ENCODE measurements at places on chromosomes 4 and X.

DNA sequence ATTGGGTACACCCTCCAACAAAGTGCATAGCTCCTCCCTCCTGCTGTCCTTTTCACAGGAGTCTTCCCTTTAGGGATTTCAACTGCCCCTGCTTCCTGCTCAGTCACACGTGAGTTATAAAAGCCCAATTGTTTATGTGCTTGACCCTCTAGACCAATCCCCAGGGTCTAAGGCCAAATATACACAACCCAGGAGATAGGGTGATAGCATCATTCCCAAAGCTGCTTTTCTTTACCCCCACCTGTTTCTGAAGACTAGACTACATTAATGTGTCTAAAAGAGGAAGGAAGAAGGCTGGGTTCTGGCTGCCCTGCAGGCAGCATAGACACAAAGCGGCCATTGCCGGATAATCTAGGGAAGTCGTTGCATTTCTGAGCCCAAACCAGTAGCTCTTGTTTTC lies 526.7 kb upstream of the FRG1 start:
- H3K4me1 ChIP-seq: no peaks in the 10 kb centered on the region
- H3K27me3 ChIP-seq: no peaks in the 10 kb centered on the region
- no peak for DNase-seq
- H3K27ac ChIP-seq: no peak overlapping the region

- H3K4me3 ChIP-seq: no peak overlapping the region
- H3K4me1 ChIP-seq: no peaks in the 10 kb centered on the region
- no peaks in the 10 kb centered on the region for H3K27me3 ChIP-seq
- DNase-seq: no peak
Observed at GRCh38 chrX:33132569-33132968, 78.8 kb downstream of the DMD start.

DNA sequence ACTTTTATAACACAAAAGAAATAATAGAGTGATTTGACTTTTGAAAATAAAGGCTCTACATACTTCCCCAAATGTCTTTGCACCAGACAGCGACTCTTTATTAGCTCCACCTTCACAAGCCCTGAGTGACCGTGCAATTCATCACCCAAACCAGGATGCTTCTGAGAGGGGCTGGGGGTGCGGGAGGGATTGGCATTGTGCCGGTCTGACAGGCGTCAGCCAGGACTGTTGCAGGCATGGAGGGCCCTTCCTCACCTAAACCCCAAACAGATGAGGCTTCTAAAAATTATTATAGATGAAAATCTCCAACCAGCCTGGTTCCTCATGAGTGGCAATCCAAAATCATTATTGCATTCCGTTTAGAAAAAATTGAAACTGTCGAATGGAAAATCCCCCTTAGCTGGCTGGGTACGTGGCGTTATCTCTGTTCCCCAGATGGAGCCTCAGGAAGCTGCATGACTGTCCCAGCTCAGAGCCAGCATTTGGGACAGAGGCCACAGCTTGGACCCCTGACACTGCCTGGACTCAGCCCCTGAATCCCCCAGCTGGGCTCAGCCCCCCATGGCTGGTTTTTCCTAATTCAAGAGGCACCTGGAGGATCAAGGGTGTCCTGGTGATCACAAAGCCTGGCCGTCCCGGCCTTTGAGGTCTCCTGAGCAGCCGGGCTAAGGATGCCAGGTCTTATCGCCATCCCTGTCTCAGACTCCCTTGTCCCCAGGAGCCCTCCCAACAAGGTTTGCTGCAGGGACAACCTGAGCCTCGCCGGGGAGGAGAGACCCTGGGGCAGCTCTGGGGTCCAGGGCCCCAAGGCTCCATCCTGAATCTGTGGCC lies 60.4 kb downstream of the SORCS2 start:
- H3K36me3 ChIP-seq: no peaks in the 10 kb centered on the region
- no peak overlapping the region for H3K27ac ChIP-seq
- no peak for DNase-seq

DNA sequence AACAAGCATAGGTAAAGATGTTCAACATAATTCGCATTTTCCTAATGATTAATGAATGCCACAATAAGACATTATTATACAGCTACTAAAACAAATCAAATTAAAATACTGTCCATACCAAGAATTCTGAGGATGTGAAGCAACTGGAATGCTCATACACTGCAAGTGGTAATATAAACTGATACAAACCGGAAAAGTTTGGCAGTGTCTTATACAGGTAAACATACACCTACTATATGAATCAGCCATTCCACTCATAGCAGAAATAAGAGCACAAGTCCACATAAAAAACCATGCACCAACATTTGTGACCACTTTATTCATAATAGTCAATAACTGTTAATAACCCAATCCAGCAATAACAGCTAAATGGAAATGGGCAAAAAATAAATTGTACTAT lies 79.3 kb downstream of the FBXW7 start:
- H3K4me3 ChIP-seq: no peak overlapping the region
- no peaks in the 10 kb centered on the region for H3K27me3 ChIP-seq
- H3K36me3 ChIP-seq: peaks cover 7% of the 10 kb centered on the region
- H3K27ac ChIP-seq: no peak overlapping the region
- no peak for DNase-seq

DNA sequence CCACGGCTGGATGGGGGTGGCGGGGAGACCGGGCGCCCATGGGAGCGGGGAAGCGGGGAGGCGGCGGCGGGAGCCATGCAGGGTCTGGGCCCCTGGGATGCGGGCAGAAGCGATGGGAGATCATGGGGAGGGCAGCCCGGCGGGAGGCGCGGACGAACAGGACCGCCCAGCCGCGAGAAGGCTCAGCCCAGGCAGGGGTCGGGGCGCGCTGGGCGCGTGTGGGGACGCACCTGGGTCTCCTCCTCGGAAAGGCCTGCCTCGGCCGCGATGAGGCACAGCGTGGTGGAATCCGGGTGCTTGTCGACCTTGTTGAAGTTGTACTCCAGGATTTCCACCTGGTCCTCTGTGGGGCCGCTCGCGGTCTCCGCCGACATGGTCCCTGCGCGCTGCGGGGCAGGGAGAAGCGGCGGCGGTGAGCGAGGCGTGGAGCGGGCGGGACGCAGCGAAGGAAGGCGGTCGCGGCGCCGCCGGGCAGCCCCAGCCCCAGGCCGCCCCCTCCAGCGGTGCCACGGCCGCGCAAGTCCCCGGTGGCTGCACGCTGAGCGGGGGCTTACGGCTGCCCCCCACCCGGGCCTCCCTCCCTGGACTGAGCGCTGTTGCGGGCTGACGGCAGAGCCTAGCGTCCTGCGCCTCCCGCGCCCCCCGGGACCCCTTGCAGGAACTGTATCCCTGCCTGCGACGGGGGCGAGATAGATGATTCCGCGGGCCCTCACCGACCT lies 25.3 kb downstream of the HOPX start:
- H3K36me3 ChIP-seq: peaks cover 1% of the 10 kb centered on the region
- peaks cover 47% of the 10 kb centered on the region for H3K4me1 ChIP-seq
- DNase-seq: peak; percentile 37
- peaks cover 45% of the 10 kb centered on the region for H3K27me3 ChIP-seq

DNA sequence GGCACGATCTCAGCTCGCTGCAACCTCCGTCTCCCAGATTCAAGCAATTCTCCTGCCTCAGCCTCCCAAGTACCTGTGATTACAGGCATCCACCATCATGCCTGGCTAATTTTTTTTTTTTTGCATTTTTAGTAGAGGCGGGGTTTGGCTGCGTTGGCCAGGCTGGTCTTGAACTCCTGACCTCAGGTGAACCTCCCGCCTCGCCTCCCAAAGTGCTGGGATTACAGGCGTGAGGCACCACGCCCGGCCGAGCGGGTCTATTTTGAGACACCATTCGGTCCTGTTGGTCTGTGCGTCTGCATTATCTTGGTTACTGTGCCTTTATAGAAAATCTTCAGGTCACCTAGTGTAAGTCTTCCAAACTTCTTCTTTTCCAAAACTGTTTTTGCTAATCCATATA lies 21.7 kb upstream of the RGS12 start:
- no peaks in the 10 kb centered on the region for H3K27me3 ChIP-seq
- no peak overlapping the region for H3K4me3 ChIP-seq
- H3K27ac ChIP-seq: no peak overlapping the region
- no peak for DNase-seq

DNA sequence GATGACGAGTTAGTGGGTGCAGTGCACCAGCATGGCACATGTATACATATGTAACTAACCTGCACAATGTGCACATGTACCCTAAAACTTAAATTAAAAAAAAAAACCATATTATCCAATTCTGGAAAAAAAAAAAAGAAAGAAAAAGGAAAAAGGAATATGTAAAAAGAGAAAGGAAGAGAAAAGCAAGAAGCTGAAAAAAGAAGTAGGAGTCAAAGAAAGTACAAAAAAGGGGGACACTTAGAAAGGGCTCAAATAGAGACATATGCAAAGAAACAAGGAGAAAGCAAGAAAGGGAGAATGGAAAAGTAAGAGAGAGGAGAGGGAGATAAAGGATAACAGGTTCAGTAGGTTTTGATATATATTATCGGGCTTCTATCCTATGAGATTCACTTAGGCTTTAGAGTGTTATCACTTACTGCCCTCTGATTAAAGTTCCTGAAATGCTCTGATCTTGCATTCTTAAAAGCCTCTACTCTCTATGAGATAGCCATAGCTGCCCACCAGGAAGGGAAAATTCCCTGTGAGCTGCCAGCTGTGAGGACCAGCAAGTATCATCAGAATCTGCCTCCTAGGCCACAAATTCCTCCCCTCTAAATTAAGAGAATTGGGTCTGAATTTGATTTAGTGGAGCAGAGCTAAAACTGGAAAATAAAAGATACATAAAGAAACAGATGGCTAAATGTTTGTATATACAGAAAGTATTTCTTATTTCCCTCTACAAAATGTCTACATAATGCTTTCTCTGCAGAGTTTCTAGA lies 95.2 kb downstream of the AMMECR1 start:
- H3K4me3 ChIP-seq: no peak overlapping the region
- DNase-seq: no peak
- H3K27me3 ChIP-seq: no peaks in the 10 kb centered on the region
- H3K4me1 ChIP-seq: peaks cover 15% of the 10 kb centered on the region

- H3K4me1 ChIP-seq: no peaks in the 10 kb centered on the region
- DNase-seq: no peak
- H3K27ac ChIP-seq: no peak overlapping the region
- no peak overlapping the region for H3K4me3 ChIP-seq
Observed at GRCh38 chr4:166198516-166199310, 325.7 kb downstream of the TLL1 start.
